ENCODE measurements at places on chromosomes 2 and 18.

- no peak for DNase-seq
These were observed 29.5 kb downstream of the TPRKB start for GRCh38 chr2:73707636-73708035.

DNA sequence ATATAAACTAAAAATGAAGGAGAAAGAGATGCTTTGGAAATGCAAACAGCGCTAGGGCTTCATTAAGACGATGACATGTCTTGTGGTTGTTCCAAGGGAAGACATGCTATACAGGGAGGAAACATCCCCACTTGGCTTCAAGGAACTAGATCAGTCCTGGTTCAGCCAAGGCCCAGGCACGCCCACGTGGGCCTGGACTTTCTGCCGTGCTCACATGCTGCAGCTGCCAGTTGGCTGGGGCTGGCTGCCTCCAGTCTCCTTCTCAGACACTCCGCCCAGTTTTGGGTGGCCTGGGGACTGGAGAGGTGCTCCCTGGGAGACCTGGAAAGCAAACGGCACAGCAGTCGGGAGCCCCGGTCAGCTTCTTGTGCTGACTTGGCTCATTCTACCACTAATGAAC, 109.6 kb downstream of the GLI2 start:
- DNase-seq, result no peak

- DNase-seq, result no peak
These were observed 47.9 kb downstream of the L3MBTL4 start for GRCh38 chr18:6366776-6367175.

DNA sequence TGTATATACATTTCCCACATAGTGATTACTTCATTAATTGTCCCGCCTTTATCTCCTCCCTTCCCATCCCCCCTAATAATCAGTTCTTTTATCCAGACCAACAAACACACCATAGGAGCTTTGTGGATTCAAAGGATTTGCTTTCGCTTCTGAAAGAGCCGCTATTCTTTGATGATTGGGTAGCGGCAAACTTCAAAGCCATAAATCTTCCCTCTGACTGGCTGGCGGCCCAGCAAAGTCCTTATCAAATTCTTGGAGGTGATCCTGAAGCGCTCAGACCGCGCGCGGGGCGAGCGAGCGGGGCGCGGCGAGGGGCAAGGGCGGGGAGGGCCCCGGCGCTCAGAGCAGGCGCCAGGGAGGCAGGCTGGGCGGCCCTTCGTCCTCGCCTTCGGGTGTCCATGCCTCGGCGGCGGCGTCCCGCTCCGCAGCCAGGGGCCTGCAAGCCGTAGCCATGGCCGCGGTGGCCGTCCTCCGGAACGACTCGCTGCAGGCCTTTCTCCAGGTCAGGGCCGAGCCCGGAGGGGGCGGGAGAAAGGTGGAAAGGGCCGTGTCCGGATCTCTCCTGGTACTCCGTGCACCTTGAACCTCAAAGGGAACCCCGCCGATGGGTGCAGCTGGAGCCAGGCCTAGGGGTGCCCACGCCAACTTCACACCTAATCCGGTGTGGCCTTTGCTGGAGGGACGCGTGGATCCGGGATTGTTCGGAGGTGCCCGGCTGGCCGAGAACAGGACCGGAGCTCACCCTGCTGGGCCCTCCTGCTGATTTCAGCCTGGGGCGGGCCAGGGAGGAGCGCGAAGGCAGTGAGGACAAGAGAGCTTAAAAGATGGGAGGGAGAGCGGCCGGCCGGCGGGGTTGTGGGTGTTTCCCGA, at the start of gene SP5:
SP5 (plus strand) TSS at position 276 of the 870 bp plus-strand sequence; CDS start at position 452, 176 bp downstream.
- DNase-seq, result peak; percentile 44

GRCh38 chr18:59631583-59632181, 65.5 kb downstream of the CCBE1 start:
- no peak for DNase-seq

DNA sequence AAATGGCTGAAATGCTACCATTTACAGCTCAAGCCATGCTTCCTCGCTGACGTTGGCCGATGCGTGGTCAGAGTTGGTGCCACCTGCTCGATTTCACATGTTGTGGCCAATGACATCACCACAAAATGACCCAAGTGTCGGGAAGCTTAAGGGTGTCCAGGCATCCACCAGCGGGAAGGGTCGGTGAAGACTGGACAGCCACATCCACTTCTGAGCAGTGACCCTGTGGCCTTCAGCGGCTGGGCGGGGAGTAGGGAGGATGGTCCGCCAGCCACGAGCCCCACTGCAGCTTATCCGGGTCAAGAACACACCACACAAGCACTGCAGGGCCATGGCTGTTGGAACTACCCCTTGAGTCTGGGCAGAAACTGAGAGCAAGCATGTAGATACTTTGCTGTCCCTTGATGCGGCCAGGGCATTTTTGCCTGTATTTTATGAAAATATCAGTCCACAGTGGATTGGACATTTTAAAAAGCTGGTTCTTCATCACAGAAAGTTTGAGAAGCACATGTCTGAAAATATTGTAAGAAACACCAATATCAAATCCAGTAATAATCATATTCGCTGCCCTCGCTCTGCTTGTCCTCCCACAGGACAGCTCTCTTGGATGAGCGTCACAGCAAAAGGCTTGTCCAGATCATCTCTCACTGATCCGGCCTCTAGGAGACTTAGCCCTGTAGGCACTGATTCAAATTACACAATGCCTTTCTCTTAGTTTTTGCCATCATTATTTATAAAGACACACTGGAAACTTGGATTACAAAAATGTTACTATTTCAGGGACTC, 174.0 kb downstream of the TWIST2 start:
- no peak for DNase-seq

GRCh38 chr2:160420711-160421110, 72.9 kb downstream of the RBMS1 start:
- DNase-seq, result no peak

GRCh38 chr2:186959486-186959885, 110.5 kb upstream of the ZSWIM2 start:
- no peak for DNase-seq

GRCh38 chr2:97951155-97951680, 44.5 kb downstream of the TMEM131 start:
- no peak for DNase-seq

GRCh38 chr2:37084797-37085196, 479 bp downstream of the GPATCH11 start:
- no peak for DNase-seq

DNA sequence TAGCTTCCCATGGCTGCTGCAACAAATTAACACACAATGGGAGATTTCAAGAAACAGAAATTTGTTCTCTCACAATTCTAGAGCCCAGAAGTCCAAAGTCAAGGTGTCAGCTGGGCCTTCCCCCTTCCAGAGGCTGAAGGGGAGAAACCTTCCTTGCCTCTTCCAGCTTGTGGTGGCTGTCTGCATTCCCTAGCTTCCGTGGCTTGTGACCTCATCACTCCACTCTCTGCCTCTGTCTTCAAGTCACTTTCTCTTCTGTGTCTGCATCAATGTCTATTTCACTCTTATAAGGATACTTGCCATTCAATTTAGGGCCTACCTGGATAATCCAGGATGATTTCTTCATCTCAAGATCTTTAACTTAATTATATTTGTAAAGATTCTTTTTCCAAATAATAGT, 16.8 kb upstream of the SRBD1 start:
- DNase-seq, result no peak

DNA sequence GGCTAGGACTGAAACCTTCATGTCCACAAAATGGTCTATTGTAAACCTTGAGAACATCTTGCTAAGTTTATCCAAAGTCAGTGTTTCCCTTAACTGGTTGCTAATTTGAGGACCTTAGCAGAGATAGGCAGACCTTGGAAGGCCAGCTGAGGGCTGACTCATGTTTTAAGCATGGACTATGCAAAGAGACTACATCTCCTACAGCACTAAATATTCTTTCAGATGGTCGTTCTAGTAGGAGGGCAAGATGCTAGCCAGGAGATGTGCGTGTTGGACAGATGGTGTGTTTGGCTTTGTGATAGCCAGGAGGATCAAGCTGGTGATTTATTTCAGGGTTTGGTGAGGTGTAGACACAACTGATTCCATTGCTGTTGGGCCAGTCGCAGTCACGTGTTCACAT, 75.8 kb downstream of the NRP2 start:
- DNase-seq, result no peak

DNA sequence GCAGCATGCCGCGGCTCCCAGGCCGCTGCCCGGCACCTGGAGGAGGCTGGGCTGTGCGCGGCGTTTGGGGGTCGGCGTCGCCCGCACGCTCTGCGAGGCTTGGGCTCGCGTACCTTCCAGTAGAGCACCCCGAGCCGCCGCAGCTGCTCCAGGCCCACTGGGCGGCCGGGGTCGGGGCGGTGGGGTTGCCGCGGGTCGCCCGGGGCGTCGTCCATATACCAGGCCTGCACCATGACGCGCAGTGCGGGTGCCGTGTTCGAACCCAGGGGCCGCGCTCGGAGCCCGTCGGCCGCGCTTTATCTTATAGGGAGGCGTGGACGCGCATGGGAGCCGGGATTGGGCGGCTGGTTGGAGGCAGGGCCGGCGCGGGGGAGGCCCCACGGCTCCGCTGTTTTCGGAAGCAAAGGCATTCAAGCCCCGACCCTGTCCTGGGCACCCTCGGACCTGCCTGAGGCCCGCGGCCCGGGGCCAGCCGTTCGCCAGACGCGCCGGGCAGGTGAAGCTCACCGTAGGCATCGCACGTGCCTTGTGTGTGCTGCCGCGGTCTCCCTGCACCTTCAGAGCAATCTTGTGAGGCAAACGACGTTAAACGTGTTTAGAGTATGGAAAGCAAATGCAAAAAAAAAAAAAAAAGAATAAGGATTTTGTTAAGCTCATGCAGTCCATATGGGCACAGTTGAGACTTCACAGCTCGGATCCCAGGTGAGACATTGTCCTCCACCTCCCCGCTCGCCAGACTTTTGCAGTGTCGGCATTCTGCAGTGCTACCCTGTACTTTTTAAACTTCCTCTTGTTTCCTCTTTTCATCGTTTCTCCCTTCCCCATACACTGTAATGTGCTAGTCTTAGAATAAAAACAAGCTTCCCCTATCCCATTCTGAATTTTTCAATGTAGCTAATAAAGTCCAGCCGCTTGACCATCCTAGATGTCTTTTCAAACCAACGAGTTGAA, at the start of gene ADI1:
ADI1 (minus strand) TSS at position 277 of the 951 bp plus-strand sequence; CDS start at position 233, 44 bp downstream.
- peak; percentile 51 for DNase-seq

- DNase-seq, result peak; percentile 81
These were observed at the start of gene CHN1 for GRCh38 chr2:175004980-175005732. Gene CHN1, minus strand, starts transcription at chr2:175005381. Its CDS starts 469 bp downstream, at chr2:175004912.
